ENCODE measurements at places on chromosomes 16 and 17.

- DNase-seq = no peak
Observed at GRCh38 chr17:82325286-82326180, 8.0 kb downstream of the SECTM1 start.

GRCh38 chr17:82231562-82232321 lies 2.9 kb downstream of the SLC16A3 start:
- peak; percentile 61 for DNase-seq

DNA sequence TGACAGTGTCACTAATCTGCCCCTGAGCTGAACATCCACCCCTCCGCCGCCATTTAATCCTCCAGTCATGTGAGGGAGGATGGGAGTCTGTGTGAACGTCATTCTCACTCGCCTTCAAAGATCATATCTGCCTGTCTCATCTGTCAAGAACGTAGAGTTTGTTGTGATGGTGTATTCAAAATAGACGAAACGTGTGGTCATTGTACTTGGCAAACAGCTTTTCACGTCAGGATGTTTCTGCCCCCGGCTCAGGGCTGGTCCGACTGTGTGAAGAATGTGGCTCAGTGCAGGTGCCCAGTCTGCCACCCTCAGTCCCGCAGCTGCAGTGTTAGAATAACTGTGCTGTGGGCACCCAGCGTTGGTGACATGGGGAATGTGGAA lies 148.0 kb downstream of the KCNJ12 start:
- DNase-seq = no peak

DNA sequence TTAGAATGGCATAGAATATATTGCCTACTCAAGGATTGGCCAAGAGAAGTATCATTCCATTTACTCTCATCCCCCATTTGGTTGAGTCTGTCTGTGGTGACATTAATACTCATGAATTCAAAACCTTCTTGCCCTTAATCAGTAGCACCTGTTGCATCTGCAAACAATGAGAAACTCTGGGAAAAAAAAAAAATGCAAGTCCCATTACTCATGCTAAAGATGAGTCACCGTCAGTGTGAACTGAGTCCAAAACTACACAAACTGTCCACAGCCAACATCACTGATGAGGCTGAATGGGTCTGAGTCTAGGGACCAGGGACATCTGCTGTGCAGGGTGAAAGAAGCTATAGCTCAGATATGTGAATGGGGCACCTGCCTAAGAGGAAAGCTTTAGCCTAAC lies 96.9 kb upstream of the ADAMTS18 start:
- no peak for DNase-seq

- DNase-seq = no peak
Observed at GRCh38 chr16:66278111-66278531, 88.4 kb upstream of the CDH5 start.

DNA sequence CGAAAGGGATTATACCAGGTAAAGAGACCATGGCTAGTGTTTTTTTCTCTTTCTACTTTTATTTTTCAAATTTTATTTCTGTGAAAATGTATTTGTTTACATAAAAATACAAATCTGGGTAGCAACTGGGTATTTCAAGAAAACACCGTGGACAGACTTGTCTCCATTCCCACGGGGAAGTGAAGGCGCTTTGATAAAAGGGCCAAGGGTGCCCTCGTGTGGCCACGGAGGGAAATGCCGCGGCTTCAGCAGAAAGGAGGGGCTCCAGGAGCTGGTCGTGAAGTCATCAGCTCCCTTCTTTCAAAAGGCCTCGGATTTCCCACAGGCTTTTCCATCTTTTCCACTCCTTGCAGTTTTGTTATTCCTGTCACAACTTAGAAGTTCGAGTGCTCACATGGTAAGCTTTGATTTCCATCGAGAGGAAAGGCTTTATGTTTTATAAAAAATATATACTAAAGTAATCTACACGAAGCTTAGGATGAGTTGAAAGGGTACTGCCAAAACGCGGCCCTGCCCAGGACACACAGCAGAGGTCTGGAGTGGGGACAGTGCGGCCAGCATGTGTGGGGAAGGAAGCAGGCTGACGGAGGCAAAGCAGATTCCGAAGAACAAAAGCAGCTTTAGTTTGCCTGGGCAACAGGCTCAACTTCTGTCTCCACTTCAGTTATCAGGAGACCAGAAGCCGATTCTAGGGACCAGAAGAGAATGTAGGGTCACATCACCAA lies 15.3 kb upstream of the MNT start:
- DNase-seq = peak; percentile 91

DNA sequence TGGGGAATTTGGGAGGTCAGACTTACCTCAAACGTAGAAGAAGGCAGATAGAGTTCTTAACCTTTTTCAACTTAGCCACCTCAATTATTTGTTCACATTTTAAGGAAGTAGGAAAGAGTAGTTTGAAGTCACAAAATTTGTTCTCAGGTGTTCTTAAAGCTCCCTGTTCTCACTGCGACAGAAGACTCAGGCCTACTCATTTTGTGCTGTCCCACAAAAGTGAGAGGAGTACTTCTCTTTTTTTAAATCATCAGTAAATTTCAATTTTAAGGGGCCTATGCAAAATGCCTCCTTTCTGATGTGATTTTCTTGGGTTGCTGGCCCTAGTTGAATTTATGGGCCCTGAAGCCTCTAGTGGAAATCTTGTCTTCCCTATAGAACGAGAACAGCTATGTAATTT lies 133.4 kb downstream of the MAP2K6 start:
- no peak for DNase-seq

DNA sequence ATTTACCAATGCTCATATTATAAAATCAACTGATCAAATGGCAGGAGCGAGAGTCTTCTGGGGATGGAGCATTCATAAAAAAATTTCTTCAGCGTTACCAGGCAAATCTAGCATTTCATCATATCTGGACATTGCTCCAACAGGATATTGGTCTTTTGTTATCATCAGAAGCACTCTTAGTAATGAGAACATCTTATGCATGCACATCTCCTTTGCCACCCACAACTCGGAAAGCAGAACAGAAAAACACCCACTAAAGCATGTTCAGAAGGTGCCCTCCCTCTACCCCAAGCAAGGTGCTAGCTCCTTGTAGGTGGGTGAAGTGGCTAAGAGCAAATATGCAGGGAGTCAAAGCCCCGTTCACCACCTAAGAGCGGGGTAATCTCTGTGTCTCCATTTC lies 18.9 kb downstream of the ARHGAP17 start:
- DNase-seq = no peak

GRCh38 chr16:85156869-85157268 lies 44.6 kb upstream of the CIBAR2 start:
- DNase-seq = no peak

- no peak for DNase-seq
Observed at GRCh38 chr16:51939378-51939871, 607.5 kb downstream of the TOX3 start.

DNA sequence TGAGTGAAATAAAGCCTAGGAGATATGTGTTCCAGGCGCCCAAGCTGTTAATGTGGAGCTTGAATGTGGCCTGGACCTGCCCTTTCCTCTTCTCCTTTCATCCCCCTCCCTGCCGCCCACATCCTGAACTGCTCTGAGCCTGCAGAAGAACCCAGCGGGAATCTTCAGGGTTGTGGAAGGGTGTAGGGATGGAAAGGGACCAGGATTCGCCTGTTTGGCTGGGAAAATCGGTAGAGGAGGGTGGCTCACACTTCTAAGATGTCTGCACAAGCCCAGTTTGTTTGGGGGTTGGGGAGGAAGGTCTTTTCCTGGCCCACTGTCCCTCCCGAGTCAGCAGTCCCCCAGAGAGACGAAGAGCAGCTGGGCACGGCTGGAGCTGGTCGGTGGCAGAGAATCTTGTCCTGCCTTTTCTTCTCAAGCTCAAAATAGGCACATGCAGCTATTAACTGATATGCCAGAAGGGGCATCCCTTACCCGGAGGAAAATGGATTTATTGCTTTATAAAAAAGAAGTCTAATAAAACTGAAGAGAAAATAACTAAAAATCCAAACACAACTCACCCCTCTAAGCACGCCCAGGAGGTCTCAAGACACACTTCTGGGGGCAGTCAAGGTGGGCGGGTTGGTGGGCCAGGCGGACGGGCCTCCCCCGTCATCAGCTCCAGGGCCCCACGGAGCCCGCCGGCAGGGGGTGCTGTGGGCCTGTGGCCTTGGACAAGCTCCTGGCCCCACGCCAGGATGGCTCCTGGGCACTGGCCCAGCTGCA lies 11.5 kb upstream of the PITPNA start:
- peak; percentile 71 for DNase-seq

DNA sequence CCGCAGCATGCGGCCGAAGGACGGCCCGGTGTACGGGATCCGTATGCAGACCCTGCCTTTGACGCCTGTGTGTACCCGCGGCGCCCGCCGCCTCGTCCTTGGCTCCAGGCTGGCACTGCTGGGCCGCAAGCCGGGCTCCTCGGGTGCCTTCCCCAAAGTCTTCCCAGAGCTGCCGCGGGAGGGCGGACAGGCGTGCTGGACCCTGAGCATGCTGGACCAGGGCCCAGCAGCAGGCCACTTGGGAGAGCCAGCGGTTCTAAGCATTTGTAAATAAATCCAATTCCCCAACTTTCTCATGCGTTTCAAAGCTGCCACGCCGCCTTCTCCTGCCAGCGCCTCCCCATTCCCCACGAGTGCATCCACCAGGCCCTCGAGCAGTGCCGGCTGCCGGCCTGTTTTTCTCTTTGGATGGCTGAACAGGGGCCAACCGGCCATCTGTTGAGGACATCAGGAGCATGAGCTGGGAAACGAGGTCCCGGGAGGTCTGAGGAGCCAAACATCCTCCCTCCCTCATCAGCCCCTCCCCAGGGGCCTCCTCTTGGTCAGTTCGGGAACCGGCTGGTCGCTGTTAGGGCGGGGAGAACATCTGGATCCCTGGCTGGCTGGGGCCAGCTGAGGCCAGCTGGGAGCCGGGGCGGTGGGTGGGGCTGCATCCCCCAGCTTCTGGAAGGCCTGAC lies 20.5 kb upstream of the PABPN1L start:
- DNase-seq = no peak

- DNase-seq = no peak
Observed at GRCh38 chr17:46115699-46116098, 77.5 kb downstream of the KANSL1 start.

DNA sequence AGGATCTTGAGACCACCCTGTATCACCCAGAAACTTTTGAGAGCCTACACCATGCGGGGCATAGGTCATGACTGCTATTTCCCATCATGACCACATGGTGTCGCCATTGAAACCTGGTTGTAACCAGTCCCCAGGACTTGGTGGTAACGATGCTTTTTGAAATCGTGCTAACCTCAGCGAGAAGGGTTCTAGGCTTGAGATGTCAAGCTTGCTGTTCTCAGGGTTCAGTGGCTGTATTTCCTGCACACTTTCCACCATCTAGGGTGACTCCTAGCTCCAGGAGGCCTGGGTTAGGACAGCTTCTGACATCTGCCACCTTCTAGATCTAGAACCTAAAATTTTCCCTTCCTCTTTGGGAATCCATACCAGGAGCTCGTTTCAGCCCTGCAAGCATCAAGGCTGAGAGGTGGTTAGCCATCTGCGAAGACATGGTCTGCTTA lies 13.0 kb upstream of the SPNS3 start:
- peak; percentile 79 for DNase-seq

GRCh38 chr16:66510711-66511601 lies 39.0 kb downstream of the TK2 start:
- no peak for DNase-seq

DNA sequence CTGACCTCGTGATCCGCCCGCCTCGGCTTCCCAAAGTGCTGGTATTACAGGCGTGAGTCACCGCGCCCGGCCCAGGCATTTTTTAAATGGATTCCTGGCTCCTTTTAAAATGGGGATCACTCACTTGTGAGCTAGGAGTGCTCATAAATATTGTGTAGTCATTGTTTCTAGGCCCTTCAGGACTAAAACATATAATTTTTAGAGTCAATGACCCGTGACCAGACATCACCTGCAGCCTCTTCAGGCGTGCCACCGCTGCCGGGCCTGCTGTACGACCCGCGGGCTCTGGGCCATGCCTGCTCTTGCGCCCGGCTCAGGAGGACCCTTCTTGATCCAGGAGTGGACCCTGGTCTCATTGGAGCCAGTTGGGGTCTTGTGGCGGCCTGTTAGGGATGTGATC lies 30.8 kb downstream of the EFCAB5 start:
- DNase-seq = no peak

GRCh38 chr17:55069983-55070529 lies 101.5 kb downstream of the STXBP4 start:
- no peak for DNase-seq

- no peak for DNase-seq
Observed at GRCh38 chr16:57590654-57591085, 37.8 kb upstream of the ADGRG1 start.

DNA sequence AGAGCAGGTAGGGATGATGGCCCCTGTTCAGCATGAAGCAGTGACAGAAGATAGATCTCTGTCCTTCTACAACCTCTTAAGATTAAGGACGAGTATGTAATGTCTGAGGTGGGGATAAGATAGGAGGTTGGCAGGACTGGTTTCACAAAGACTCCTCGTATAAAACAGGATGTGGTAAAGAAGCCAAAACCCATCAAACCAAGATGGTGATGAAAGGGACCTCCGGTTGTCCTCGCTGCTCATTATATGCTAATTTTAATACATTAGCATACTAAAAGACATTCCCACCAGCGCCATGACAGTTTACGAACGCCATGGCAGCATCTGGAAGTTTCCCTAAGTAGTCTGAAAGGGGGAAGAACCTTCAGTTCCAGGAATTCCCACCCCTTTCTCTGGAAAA lies 27.3 kb downstream of the MIS12 start:
- no peak for DNase-seq

GRCh38 chr17:75832164-75832651 lies 12.0 kb downstream of the UNC13D start:
- no peak for DNase-seq

- DNase-seq = no peak
Observed at GRCh38 chr16:31429314-31429713, 1.2 kb upstream of the COX6A2 start.

- DNase-seq = no peak
Observed at GRCh38 chr17:13413001-13413400, 188.7 kb downstream of the HS3ST3A1 start.

DNA sequence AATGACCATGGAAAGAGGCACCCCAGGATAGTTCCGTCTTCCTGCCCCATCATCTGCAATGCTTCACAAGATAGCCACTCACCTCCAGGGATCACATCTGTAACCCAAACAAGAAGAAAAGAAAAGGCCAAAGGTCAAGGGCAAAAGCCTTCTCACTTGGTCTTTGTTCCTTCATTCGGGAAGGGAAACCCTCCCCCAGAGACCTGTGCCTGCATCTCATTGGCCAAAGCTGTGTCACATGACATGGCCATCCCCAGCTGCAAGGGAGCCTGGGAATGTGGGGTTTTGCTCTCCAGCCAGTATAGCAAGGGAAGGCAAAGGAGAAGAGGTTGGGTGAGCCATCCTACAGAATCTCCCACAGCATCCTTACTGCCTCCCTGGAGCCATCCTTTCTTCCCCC lies 47.9 kb downstream of the NOL11 start:
- DNase-seq = no peak

DNA sequence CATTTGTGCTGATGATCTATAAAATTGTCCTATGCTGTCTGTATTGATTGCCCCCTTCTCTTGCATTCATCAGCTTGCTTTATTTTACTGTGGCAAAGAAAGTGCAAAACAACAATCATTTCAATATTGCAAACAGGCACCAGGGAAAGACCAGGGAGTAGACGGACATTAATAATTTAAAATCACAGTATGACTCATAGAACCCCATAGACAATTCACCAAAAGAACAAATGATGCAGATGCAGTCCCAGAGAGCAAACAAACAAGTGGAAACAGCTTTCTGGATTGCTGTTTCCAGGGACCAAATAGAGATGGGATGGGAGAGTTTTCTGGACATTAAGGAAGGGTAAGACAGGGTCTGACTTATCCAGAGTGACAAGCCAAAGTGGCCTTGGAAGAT lies 70.1 kb downstream of the ABCC12 start:
- no peak for DNase-seq

- no peak for DNase-seq
Observed at GRCh38 chr17:73291260-73291801, 20.5 kb downstream of the CDC42EP4 start.
